Stimulated activated CD8-positive, alpha-beta memory T cell treated with anti-CD3 and anti-CD28 coated beads, Interleukin-15, amount 100 ng/mL, for 1 hour (primary cell): ENCODE measurements at places on chromosomes 3 and 15.

- DNase-seq, result no peak
Measured at GRCh38 chr3:161682715-161683114, 186.1 kb downstream of the OTOL1 start.

DNA sequence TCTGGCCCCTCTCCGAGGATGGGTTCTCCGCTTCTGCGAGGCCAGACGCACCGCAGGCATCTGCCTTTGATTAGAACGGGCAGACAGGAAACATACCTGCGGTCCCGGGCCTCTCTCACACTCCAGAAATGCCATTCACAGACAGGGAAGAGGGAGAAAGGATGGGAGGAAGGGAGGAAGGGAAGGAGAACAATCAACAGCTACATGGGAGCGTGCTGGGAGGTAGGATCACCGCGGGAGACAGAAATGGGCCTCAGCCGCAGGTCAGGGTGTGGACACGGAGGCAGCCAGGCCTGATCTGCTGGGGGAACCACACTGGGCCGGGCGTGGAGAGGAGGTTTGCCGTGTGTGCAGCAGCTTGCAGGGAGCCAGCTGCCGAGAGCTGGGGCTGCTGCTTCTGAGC is 90.7 kb upstream of the RGMA start:
- no peak for DNase-seq

DNA sequence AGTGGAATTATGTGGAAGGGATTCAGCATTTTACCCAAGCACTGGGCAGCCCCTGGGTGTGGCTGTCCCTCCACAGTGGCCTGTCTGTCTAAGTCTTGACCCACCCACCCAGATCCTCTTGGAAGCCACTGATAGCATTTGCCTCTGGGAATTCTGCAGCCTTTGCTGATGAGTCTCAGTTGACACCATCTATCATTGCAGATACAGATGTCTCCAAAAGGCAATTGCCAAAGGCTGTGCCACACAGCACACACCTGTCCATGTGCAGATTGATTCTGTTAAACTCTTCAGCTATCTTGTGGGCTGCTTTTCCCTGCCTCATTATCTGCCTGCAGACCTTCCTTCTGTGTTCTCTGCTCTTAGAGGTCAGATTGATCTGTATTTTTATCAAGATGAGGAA is 18.1 kb downstream of the CX3CR1 start:
- DNase-seq, result no peak

GRCh38 chr15:23846218-23846617 is 159.1 kb upstream of the NDN start:
- no peak for DNase-seq

DNA sequence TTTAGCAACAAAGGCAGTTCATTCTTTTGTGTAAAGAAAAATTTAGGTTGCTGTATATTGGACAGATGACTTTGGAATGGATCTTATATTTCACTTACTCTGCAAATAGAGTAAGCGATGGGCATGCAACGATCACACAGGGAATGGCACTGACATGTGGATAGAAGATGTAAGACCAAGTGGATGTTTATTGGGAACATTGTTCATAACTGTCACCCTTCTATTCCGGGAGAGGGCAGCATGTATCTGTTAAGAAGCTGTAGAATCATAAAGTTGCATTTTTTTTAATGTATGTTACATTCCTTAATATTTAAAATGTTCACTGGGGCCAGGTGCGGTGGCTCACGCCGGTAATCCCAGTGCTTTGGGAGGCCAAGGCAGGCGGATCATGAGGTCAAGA is 41.2 kb downstream of the HPS3 start:
- no peak for DNase-seq

GRCh38 chr3:16790432-16791400 is 94.0 kb upstream of the PLCL2 start:
- DNase-seq, result no peak

- no peak for DNase-seq
Measured at GRCh38 chr3:71905426-71905825, 120.5 kb upstream of the PROK2 start.

- no peak for DNase-seq
Measured at GRCh38 chr15:88794001-88794400, 9.2 kb upstream of the ACAN start.
